GM23248 (cell line): ENCODE measurements at places on chromosomes 3 and 15.

GRCh38 chr3:25826510-25826909 lies 36.6 kb downstream of the OXSM start:
- no peak for DNase-seq

DNA sequence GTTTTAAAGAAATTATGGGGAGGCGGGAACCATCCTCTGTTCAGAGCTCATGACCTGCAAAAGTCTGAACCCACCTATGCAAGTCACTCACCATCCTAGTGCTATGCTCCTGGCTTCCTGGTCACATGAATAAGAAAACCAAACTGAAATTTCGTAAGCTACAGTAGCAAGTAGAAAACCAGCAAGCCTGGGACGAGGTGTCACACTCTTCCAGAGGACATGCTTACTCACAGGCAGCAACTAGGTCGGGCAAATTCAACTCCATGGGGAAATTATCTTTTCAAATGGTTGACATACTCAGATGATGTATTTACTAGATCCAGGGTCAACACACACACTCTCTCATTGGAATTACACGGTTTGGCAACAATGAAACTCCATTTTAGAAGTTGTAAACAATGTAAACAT lies 31.3 kb downstream of the LDHAL6B start:
- peak; percentile 33 for DNase-seq

DNA sequence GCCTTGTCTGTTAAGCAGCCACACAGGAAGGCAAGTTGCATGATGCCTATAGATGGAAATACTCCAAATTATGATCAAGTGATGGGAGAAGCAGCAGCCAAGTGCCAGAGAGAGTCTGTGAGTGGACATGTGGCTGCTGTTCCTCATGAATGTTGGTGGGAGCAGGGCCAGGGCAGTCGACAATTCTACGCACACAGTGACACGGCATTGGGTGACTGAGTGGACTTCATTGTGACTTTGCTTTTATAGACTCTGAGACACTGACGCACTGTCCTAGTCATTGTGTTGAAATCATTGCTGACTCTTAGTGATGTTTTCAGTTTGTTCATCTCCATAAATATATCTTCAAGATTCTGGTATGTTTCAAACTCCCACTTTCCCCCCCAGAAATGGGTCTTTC lies 246.3 kb upstream of the SEMA6D start:
- peak; percentile 25 for DNase-seq

- DNase-seq: no peak
Observed at GRCh38 chr3:140505213-140505612, 172.7 kb upstream of the TRIM42 start.

- peak; percentile 68 for DNase-seq
Observed at GRCh38 chr15:100671858-100672543, 69.6 kb downstream of the ASB7 start.

DNA sequence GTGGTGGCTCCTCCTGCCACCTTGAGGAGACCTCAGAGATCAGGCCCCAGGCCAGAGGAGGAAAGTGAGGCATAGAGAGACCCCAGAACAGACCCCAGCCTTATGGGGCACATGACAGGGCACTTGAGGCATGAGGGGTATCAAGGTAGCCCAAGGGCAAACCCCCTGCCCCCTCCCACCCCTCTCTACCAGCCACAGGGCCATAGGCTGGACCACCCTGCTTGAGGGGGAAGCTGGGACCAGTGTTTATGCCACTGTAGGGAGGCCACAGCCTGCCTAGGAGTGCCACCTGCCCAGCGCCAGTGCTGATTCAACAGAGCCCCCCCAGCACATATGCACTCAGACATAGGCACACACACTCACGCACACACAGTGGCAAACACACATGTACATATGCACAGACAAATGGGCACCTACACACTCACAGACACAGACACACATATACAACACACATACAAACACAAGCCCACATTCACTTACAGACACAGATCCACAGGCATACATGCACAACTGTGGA lies 10.3 kb downstream of the MYL3 start:
- no peak for DNase-seq

GRCh38 chr3:12875857-12876836 lies 34.8 kb upstream of the RPL32 start:
- peak; percentile 24 for DNase-seq

GRCh38 chr3:119663885-119664284 lies 3.5 kb upstream of the POPDC2 start:
- DNase-seq: peak; percentile 73

- DNase-seq: no peak
Observed at GRCh38 chr3:100404250-100404548, 2.9 kb downstream of the LNP1 start.
